ENCODE measurements at places on chromosomes 2 and 18.
A peak's percentile ranks its signal among the peaks of the same experiment; 100 is the strongest.

GRCh38 chr2:11187731-11188130 is 32.5 kb downstream of the SLC66A3 start:
- no peak for DNase-seq

DNA sequence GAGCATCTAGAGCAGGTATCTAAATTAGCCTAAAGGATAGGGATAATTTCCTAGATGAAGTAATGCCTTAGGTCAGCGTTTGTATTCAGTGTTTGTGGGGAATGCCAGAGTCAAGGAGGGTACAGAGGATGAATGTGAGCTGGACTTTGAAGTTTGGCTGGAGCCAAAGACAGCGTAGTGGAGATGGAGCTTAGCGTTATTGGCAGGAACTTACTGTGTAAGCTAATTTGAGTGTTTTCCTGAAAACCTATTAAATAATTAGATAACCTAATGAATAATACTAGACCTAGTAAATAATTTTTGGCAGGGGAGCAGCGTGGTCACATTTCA is 4.2 kb downstream of the RNF138 start:
- no peak for DNase-seq

GRCh38 chr2:80670763-80671162 is 366.2 kb upstream of the LRRTM1 start:
- no peak for DNase-seq

DNA sequence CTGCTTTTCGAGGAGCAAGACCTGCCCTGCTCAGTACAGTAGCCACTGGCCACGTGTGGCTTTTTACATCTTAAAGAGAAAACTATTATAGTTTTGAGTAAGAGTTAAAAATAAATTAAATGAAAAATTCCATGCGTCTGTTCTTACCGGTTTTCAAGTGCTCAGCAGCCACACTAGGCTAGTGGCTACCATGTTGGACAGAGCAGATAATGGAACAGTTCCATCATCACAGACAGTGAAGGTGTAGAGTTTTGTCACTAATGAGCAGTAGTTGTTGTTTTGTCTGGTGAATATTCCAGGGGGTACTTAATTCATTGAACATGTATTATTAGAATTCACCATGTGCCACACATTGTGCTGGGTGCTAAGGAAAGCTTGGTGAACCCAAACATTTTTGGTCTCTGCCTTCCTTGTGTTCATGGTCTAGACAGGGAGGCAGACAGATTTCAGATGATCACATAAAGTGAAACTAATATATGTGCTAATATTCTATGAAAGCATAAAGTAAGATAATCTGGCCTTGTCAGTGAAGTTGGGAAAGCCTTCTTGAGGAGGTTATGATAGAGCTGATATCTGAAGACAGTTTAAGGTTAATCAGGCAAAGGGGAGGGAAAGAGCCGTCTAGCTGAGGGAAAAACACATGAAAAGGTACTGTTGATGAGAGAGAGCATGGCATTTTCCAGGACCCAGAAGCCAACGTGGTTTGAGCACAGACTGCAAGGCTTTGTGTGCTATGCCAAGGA is 1.4 kb downstream of the ALMS1 start:
- DNase-seq = no peak

DNA sequence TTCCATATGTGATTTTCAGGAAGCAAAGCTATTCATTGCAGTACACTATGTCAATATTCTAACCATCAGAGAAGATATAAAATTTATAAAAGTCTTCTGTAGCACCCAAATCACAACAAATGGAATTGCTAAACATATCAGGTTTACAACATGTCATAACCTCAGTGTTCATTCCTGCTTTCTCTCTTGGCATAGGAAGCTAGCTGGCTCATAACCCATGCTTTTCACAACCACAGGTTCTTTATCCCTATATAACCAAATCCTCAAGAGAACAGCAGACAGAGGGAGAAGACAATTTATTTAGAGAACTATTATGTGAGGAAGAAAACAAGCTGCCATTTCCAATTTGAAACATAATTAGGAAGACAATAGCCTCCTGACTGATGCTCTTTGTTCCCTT is 997.0 kb upstream of the ACVR2A start:
- no peak for DNase-seq

GRCh38 chr2:62506421-62506750 is 391 bp upstream of the TMEM17 start:
- DNase-seq = no peak

- DNase-seq = no peak
Observed at GRCh38 chr18:26642440-26643348, 94.3 kb upstream of the KCTD1 start.

DNA sequence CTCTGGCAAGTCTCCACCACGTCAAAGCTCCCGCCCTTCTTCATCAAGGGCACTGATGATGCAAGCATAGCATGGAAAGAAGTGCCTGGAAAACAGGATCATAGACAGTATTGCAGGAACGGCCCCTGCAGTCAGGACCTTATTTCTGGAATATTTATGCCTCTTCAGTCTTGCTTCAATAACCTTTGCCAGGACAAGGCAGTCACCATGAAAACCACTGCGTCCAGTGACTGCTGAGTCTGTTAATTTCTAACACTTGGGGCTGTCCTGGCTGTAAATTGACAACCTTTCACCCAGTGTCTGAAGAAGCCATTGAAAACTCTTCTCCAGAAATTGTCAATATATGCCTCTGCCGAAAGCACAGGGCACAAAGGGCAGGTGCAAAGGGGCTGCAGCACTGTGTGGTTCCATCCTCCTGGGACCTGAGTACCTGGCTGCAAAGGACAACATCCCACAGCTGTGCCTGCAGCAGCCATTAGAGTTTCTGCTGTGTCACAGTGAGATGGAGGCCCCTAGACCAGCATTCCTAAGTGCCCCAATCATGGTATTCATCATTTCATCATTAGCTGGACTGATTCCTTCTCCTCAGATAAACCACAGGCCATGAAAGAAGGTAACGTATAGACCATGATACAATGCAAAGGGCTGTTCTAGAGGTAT is 819.6 kb downstream of the RNF144A start:
- DNase-seq = no peak

- no peak for DNase-seq
Observed at GRCh38 chr2:7089898-7090510, 172.8 kb downstream of the RNF144A start.

DNA sequence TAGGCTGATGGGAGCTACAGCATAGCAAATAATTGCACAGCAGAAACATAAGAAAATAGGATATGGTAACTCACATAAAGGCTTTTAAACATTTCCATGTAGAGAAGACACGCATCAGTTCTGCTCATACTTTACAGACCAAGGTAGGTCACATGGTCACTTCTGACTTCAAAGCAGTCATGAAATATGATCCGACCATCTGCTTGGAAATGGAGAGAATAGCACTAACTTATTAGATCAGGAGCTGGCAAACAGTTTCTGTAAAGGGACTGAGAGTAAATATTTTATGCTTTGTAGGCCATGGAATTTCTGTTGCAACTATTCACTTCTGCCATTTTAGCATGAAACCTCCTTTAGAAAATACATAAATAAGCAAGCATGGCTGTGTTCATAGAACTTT is 936.6 kb upstream of the FANCL start:
- no peak for DNase-seq

DNA sequence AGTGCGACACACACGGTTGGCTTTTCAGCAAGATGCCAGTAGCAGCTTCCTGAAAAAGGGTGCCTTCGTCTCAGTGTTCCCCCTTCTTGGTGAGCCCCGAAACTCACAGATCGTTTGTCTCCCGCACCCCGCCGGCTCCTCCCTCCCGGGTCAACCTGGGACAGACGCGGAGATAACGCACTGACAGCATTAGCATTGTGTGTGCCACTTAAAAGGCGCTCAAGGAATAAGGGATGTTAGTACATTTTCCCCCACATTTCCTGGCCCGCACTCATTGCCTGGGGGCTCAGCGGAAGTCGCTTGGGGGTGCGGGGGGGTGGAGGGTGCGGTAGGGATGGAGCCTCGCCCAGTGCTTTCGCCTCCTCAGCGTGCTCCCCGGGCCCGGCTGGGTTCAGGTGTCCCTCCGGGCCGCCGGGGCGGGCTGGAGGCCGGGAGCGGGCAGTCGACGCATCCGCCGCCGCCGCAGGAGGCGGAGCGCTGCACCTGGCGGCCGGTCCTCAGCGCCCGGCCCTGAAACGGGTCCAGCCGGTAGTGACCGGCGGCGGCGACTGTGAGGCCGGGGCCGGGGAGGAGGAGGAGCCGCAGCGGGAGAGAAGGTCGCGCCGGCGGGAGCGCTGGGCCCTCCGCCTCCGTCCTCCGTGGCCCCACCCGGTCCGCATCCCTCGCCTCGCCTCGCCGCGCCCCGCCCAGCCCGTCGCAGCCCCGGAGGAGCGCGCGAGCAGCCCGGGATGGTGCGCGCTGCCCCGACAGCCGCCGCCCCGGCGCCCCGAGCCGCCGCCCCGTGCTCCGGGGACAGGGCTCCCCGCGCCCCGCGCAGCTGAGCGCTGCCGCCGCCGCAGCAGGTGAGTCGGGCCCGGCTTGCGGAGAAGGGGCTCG is at the start of gene MFSD6:
MFSD6 (plus strand) TSS at position 694 of the 876 bp plus-strand sequence. CDS start 27,675 bp downstream, outside the sequence.
- DNase-seq = peak; percentile 30

DNA sequence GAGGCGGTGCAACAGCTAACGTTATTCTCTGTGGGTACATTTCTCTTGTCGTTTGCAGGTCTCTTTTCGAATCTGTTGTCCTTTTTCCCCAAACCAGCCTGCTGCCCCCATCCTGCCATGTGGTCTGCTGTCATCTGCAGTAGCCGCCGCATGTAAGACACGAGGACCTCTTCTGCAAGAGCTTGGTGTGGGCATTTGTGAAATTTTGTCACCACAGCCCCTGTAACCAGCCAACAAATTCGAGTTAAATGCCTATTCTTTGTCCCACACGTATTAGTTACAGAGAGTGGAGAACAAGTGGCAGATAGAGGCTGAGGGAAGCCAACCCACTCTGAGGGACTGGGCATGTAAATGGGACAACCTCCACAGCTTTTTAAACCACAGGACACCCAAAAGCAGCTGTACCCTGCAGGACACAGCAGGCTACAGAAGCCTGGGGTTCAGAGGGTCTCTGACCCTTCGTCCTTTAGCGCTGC is 35.0 kb downstream of the ITGA6 start:
- peak; percentile 5 for DNase-seq
